Stimulated activated CD4-positive, alpha-beta T cell treated with anti-CD3 and anti-CD28 coated beads, Interleukin-4, amount 100 ng/mL, for 1 hour (primary cell): ENCODE measurements at places on chromosomes 6 and 20.

- DNase-seq = no peak
Observed at GRCh38 chr6:134400941-134401340, 83.0 kb upstream of the SGK1 start.

DNA sequence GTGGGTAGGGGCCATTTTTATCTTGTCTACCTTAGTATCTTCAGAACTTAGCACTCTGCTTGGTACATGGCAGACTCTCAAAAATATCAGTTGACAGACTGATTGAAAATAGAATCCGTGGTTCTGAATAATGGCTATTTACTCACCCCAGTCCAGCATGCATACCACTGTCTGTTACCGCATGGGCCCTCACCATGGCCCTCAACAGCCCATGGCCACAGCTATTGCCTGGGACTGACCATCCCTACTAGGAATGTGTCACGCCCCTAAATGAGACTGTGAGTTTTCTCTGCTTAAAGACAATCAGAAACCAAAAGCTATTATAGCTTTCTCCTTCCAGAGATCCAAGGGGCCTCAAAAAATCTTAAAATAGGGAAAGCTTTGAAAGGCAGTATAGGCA, 207.7 kb downstream of the ATXN1 start:
- no peak for DNase-seq

GRCh38 chr6:19327661-19328060, 509.5 kb upstream of the ID4 start:
- DNase-seq = no peak

- DNase-seq = no peak
Observed at GRCh38 chr20:9809271-9809670, 29.6 kb downstream of the PAK5 start.

DNA sequence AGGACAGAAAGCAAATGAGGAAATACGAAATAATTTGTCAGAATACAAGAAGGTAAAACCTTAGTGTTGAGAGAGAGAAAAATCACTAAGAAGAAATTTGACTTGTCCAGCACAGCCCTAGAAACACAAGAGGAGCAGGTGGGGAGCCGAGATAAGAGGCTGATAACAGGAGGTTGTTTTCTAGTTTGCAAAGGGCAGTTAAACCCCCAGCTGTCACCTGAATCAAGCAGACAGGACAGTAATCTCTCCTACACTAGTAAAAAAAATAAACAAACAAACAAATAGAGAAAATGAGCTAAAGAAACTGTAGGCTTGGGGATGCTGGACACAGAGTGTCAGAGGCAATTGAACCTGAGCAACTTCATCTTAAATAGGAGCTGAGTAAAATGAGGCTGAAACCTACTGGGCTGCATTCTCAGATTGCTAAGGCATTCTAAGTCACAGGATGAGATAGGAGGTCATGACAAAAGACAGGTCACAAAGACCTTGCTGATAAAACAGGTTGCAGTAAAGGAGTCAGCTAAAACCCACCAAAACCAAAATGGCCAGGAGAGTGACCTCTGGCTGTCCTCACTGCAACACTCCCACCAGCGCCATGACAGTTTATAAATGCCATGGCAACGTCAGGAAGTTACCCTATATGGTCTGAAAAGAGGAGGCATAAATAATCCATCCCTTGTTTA, 40.4 kb downstream of the FAM184A start:
- DNase-seq = no peak

- DNase-seq = no peak
Observed at GRCh38 chr6:41216616-41217015, 11.5 kb upstream of the TREML4 start.

DNA sequence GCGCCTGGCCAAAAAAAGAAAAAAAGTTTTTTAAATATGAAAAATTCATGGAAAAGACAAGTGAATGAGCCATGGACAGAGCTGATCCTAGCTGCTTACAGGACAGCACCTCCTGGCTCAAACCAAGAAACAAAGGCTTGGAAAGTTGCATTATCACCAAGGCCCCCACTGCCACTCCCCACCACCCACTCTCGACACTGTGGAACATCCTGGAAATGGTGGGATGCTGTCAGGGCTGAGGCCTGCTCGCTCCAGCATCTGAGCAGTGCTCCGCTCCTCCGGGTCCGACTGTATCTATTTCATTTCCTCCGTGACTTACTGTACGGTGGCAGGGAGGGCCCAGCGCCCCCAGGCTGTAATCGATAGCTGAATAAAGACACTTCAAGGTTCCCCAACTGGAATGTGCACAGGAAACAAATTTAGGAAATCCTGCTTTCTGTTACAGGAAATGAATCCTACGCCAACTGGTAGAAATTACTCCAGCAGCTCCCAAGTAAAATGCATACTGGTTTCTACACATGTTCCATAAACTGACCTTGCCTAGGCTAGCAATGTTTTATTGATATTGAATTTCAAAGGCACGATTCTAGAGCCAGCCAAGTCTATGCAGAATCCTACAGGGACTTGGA, 109.5 kb upstream of the NFATC2 start:
- DNase-seq = no peak
